ENCODE measurements at places on chromosomes 2 and 18.

DNA sequence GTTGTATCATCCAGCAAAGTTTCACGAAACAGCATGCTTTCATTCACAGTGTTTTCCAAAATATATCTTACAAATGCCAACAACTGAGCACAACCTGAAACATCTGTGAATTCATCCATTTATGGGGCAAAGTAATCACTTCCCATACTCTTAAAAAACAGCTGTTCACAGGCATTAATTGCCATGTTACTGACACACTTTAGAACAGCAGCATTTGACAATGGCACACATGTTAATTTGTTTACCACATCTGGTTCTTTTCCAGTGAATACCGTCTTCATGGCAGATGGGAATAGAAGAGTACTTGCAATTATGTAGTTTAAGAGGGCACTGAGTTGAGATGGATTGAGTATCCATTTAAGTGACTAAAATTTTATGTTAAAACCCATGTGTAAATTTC, 347.4 kb upstream of the LRP1B start:
- DNase-seq, result no peak

DNA sequence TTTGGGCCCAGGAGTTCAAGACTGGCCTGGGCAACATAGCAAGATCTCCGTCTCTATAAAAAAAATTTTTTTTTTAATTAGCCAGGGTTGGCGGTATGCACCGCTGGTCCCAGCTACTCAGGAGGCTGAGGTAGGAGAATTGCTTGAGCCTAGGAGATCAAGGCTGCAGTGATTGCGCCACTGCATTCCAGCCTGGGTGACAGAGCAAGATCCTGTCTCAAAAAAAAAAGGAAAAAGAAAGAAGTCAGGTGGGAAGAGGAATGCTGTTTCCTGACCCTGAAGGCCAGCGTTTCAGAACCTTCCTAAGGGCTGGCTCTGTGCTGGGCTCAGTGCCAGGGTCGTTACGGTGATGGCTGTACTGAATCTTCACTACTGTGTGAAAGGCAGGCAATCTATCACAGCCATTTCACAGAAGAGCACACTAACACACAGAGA, 35.0 kb upstream of the AGAP1 start:
- peak; percentile 25 for DNase-seq

- no peak for DNase-seq
Observed at GRCh38 chr2:16245481-16246054, 305.2 kb downstream of the MYCN start.

DNA sequence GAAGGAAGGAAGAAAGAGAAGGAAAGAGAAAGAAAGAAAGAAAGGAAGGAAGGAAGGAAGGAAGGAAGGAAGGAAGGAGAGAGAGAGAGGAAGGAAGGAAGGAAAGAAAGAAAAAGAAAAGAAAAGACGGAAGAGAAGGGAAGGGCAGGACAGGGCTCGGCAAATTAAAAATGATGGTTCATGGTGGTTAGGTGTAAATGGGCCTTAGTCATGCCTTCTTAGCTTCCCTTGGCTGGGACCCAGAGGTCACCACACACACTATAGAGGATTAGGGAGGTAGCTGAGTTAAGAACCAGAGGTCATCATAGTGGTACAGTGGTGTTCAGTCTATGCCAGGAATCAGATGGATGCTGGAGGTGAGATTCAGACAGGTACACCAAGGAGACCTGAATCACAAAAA, 9.3 kb upstream of the ATL2 start:
- DNase-seq, result no peak

GRCh38 chr2:70718736-70719135, 49.3 kb downstream of the ADD2 start:
- DNase-seq, result no peak

- DNase-seq, result no peak
Observed at GRCh38 chr18:61583548-61583947, 250.3 kb downstream of the CDH20 start.

- DNase-seq, result no peak
Observed at GRCh38 chr2:223297788-223298187, 245.8 kb downstream of the KCNE4 start.

DNA sequence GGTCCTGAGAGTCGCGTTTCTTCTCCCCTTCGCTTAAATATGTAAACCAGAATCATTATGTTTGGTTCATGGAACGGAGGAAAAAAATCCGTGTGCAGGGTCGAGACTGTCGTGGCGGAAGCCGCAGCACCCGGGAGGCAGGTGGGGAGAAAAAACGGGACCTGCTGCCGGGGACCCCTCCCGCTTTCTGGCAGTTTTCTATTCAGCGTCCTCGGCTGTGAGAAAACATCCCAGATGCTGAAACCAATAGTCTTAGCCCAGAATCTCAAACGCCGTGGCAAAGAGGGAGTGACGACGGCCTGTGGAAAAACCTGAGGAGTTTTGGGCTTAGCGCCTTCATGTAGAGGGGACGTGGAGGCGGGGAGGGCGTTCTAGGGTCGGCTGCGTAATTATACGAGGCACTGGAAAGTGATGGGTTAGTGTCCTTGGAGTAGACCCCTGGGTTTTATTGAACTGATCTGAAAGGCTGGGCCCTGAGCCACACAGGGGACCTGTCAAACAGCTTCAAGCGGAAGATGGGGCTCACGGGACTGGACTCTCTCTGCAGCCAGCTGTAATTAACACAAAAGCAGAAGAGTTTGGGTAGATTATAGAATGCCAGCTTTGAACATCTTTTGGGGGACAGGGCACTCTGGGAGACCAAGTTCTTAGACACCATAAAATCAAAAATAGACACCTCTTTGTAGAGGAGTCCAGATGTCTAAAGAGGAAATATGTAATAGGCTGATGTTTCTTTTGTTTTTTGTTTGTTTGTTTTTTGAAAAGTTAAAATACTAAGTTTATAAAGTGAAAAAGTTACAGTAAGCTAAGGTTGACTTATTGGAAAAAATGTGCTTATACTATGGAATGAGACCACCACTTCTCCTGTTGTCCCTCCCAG, 834 bp upstream of the BUB1 start:
- peak; percentile 32 for DNase-seq

DNA sequence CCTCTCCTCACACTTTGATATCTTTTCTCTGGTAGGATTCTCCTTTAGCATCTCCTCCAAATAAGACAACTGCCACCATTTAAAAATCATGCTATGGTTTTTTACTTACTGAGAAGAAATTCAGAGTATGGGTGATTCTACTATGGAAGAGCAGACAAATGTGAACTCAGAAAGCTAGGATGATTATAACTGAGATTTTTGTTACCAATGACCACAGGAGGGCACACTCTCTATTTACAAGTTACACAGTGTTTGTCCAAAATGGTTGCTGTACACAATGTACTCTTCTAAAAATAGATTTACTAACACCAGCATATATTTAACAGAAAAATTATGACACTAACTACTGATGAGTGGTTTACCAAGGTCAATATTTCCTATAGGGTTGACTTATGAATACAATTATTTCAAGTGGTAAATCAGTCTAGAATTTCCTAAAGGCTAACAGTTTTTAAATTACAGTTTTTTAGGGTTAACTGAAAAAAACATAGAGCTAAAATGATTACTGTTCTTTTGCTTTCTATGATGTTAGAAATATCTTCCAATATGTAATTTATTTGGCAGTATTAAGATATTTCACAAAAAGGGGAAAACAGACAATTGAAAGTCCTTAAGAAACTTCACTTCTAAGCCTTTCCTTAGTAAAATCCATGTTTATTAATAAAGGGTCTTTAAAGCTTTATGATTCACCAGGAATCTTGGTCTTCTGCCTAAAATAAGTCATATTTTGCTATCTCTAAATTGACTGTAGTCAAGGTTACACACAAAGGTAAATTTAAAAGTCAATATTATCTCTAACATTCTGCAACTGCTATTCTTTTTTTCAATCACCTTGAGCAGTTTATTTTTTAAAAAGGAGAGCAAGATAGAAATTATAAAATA, 57.2 kb downstream of the MAP4K3 start:
- peak; percentile 86 for DNase-seq

GRCh38 chr2:163716101-163716500, 19.7 kb downstream of the FIGN start:
- DNase-seq, result no peak

GRCh38 chr2:226771067-226771466, 28.6 kb downstream of the IRS1 start:
- DNase-seq, result no peak

- DNase-seq, result no peak
Observed at GRCh38 chr2:128310094-128310716, 8.5 kb downstream of the HS6ST1 start.

DNA sequence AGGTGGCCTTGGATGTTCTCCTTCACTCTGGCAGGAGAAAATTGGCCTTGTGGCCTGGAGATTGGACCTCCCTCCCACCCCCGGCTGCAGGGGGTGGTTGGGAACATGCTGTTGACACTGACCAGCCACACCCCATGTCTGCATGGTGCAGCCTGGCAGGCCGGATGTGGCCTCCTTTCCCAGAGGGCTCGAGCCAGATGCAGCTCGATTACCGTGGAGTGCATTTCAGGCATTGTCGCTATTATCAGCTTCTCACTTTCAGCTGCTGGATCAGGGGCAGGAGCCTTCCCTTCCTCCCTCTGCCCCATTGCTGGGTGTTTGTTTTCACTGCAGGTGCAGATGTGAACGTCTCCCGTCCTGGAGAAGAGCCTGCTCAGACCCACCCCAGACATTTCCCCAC, 211.0 kb upstream of the SIX2 start:
- DNase-seq, result no peak

DNA sequence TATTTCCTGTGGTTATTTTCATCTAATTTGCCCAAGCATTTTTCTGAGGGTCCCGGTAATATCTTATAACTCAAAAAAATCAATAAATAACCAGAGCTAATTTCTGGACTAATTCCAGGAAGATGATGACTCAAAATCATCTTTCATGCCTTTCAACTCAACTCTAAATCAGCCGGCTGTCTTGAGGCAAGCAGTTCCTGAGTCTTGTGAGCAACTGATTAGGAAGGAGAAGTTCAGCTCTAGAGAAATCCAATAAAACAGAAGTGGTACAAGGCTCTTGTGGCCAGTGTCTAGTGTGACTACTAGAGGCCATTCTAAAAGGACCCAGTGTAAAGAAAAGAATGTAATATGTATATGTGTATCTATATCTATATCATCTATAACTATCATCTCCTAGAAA, 890.4 kb downstream of the TRIB2 start:
- DNase-seq, result no peak

DNA sequence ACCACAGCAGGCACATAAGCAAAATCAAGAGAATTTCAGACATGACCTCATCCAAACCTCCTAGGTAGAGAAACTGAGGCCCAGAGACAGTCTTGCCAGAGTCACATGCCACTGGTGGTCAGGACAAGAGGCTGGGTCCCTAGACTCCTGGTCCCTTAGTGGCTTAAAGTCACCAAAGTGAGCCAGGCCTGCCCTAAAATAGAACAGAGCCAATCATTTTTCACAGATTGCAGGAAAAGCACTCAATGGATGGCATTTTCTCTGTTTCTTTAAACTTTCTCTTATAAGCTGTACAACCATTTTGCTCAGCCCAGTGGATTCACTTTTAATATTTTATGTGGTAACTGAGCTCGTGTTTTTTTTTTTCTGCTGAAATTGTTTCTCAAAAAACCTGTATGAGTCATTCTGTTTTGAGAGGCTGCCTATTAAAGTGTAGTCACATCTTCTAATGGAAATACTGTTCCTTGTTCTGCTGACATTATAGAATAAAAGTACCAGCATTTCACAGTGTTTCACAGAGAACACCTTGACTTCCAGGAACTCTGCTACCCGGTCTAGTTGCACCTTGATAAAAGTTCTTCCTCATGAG, 29.6 kb downstream of the STEAP3 start:
- DNase-seq, result peak; percentile 60

- DNase-seq, result peak; percentile 40
Observed at GRCh38 chr2:212421556-212422334, 116.9 kb downstream of the ERBB4 start.

DNA sequence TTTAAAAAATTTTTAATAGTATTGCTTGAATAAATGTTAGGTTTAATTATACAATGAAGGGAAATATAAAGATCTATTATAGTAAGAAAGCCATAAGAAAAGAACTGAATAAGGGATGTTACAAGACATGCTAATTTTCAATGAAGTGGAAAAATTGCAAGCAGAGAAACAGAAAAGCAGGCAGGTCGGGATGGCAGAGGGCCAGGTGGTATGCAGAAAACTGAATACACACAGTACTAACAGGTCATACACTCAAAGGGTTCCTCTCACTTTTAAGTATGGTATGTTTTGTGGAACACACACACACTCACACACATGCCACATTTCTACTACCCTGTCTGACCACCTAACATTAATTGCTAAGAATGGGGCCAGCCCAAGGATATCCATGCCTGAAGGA, 76.7 kb upstream of the DTNA start:
- DNase-seq, result no peak

DNA sequence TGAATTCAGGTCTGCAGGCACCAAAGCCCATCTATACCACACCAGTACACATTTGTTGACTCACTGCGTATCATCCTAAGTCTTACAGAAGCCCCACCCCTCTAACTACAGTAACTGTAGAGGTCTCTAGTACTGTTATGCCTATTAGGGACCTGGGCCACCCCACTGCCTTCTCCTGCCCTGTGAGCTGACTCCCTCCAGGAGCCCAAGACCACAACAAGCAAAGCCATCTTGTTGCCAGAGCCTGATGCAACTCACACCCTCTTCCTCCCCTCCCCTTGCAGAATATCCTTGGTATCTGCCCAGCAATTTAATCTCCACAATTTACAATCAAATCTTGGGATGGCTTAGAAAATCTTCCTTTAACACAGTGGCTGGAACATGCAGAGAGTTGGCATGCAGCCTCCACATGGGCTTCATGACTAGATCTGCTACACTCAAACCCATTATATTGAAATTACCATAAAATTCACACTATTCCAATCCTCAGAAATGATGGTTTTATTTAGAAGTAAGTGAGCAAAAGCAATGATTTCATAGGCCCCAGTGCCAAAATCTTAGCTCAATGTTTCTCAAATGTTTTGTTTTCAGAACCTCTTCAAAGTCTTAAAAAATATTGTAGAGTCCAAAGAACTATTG, 17.7 kb upstream of the CYP1B1 start:
- peak; percentile 52 for DNase-seq

DNA sequence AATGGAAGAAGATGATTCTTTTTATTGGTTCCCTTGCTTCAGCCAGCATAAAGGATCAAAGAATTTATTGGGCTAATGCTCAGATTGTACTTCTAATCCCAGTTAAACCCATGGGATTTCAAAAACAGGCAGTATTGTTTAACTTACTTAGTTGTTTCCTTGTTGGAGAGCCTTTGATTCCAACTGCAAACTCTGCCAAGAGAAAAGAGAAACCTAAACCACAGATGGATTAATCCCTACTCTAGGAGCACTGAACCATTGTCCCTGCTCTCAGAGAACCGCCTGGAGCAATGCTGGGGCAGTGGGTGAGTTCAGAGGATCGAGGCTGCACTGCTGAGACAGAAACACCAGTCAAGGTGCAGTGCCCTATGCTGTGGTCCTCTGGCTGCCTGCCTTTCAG, 44.9 kb upstream of the SIGLEC15 start:
- DNase-seq, result no peak

DNA sequence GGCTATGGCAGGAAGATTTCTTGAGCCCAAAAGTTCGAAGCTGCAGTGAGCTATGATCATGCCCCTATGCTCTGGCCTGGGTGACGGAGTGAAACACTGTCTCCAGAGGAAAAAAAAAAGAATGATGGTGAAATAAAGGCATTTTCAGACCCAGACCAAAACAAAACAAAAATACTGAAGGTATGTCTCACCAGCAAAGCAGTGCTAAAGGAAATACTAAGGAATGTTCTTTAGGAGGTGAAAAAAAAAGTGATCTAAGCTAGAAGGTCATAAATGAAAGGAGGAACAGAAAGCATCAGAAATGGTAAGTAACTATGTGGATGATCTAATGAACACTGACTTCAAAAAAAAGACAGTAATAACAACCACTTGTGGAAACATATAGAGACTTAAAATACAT, 18.7 kb downstream of the SS18 start:
- no peak for DNase-seq

All from cardiac fibroblast (primary cell).